ENCODE measurements at places on chromosomes 5 and 9.

DNA sequence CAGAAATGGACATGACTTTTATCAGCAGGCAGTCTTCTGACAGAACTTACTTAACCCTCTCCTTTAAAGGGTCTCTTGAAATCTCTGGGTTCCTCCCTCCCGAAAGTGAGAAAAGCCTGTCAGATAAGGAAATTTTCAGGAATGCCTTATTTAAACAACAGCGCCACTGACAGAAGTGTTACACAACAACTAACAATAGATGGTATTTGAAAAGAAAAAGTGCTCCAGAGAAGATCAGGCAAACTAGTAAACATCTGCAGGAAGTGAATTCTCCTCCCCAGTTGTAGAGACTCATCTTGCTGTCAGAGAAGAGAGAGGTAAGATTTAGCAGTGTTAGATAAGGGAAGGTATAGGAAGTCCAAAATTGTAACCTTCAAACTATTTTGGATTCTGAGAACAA lies 107.2 kb upstream of the NFIL3 start:
- no peak for DNase-seq

DNA sequence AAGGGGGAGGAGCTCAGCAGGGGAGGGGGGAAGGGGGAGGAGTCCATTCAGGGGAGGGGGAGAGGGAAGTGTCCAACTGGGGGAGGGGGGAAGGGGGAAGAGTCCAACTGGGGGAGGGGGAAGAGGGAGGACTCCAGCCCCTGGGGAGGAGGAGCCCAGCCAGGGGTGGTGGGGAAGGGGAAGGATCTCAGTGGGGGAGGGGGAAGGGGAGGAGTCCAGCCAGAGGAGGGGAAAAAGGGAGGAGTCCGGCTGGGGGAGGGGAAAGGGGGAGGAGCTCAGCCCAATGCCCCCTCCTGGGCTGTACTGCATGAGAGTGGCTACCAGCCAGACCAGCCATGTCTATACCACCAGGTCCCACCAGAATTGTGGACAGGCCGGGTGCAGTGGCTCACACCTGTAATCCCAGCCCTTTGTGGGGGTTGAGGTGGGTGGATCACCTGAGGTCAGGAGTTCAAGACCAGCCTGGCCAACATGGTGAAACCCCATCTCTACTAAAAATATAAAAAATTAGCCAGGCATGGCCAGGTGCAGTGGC lies 30.6 kb upstream of the ADAMTS2 start:
- no peak for DNase-seq

GRCh38 chr9:123339666-123340510 lies 16.1 kb upstream of the CRB2 start:
- peak; percentile 21 for DNase-seq

DNA sequence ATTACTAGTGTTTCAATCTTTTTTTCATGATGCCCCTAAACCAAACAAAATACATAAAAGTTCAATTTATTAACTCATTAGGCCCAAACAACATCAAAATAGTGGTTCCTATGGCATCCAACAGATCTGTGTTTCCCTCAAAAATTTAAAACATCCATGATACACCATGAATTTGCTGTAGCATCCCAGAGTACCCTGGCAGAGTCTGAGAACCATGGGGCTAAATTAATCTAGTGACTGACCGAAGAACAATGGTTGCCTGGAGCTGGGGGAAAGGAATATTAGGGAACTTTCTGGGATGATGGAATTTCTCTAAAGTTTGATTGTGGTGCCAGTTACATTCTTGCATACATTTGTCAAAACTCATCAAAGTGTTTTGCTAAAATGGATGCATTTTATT lies 79.5 kb upstream of the TRIO start:
- DNase-seq, result no peak

DNA sequence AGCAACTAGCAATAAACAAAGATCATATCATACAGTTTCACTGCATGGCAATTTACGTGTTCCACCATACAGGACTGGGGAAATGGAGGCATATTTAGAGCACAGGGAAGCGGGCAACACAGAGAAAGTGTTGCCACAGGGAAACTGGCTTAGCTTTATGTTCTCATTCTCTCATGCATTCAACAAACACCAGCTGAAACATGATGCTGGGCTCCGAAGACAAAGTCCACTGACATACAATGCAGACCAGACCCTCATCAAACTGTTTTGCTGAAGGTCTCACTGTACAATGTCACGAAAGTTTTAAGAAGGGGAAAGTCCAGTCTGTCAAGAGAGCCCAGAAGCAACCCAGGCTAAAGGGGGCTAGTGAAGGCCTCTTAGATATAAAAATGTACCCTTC lies 115.1 kb downstream of the MAPKAP1 start:
- no peak for DNase-seq

DNA sequence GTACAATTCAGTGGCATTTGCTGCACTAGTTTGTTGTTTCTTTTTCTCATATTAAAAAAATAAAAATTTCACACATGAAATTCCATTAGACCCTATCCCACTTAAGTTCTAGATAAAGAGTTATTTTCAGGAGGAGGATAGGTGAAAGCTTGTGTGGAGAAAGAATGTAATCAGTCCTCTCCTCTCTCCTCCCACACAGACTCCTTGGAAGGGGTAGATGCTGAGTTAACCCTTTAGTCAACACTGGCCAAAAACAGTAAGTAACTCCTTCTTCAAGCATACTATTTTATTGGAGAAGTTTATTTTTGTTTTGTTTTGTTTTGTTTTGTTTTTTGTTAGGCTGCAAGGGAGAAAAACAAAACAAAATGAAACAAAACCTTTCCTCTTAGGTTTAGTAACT lies 30.6 kb upstream of the LMNB1 start:
- no peak for DNase-seq

GRCh38 chr9:126704892-126705766 lies 91.4 kb downstream of the LMX1B start:
- peak; percentile 90 for DNase-seq

- DNase-seq, result no peak
Measured at GRCh38 chr5:76495870-76496269, 92.8 kb downstream of the IQGAP2 start.

DNA sequence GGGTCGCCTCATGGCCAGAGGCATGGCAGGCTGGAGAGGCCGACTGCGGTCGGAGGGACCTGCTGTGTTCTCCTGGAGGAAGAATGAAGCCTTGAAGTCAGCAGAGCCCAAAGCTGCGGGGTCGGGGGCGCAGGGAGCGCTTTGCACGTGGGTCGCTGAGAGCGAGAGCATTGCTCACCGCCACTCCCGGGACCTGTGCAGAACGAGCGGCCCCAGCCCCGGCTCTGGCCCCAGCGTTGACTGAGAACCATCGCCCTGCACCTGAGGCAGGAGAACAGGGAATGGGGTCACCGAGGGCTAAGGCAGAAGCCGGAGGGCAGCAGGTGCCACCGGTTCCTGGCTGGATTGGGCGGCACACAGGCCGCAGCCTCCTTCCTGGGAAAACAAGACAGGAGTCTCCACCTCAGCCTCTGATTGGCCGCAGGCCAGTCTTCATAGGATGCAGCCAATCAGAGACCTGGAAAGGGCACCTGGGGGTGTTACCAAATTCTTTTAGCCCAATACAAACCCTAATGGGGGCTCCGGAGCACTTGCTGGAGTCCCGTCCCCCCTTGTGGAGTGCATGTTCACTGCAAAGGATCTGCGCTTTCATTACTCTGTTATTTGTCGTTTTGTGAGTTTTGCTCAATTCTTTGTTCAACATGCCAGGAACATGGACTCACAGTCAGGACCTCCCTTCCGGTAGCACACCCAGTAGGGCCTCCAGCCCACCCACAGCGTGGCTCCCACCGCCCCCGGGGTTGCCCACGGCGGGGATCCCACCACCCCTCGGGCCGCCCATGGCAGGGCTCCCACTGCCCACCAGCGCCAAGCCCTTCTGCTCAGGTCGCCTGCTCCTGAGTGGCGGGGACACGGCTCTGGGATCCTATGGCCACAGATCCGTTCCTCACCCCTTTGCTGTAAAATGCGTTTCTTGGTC lies 24.7 kb upstream of the SLC6A19 start:
- DNase-seq, result no peak

DNA sequence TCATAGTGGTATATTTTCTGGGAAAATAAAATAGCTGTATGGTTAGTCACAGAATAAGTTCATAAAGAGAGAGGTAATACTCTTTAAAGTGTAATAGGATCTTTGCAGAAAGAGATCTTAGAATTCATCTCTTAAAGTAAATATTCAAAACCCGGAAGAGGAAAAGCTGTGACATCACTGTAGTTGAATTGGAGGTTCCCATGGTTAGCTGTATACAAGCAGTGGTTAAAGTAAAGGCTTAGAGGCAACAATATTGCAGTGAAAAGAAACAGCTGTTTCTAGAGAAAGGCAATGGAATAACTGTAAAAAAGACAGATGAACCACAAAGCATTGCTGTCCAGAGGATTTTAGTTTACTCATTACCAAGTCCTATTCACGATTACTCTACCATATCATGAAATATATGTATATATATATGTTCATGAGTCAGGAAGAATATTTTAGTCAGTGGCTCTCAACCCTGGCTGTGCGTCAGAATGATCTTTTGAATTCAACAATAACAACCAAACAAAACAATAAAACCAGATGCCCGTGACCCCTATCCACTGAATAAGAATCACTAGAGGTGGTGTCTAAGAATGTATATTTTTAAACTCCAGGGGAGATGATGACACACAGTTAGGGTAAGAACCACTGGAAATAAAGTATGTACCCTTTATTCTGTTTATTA lies 4.7 kb downstream of the ERCC6L2 start:
- DNase-seq, result no peak

DNA sequence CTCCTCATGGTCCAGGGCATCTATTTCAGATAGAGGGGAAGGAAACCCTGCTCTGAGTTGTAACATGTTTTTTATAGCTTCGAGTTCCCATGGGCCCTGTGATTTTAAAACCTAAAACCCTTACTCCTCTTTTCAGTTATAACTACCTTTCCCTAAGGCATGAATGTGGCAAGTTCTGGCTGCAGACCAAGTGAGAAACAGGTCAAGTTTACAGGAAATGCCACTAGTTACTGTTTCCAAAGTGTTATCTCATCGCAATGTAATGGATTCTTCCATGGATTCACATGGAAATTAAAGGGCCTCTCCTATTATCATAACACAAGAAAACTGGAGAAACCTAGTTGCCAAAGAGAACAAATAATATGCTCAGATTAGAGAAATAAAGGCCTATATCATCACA lies 574.5 kb upstream of the GRAMD2B start:
- no peak for DNase-seq

DNA sequence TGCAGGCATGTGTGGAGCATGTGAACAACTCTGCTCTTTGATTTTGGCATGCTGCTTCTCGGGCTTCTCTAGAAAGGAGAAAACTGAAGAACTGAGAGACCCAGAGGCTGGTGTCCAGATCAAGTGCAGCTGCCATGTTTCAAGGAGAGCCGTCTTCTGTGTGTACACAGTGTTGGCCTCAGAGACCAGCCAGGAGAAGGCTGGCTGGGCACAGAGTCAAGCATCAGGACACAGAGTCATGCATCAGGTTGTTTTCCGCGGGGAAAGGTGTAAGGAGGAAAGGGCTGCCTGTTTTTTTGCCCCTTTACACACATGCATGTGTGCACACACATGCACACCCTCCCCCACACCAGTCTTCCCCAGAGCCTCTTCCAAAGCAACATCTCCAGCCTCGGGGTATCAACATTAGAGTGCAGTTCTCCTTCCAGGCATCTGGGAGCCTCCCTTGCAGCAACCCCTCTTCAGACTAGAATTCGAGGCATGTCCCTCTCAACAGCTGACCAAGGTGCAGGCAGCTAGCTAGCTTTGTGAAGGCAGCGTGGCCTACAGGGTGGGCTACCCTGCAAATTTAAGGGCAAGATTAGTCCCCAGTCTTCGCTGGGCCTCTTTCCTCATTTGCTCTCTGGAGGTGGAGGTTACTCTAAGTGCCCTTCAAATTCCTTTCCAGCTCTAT lies 180.9 kb downstream of the AOPEP start:
- no peak for DNase-seq
